ENCODE measurements at places on chromosomes 7 and 10.

- no peak for DNase-seq
These were observed 155.8 kb downstream of the OAT start for GRCh38 chr10:124262971-124263370.

GRCh38 chr7:47304727-47305719 lies 276.9 kb downstream of the TNS3 start:
- no peak for DNase-seq

GRCh38 chr7:33191340-33191739 lies 62.0 kb downstream of the BBS9 start:
- DNase-seq = no peak

- no peak for DNase-seq
These were observed 47.0 kb downstream of the SPAM1 start for GRCh38 chr7:123972045-123972444.

DNA sequence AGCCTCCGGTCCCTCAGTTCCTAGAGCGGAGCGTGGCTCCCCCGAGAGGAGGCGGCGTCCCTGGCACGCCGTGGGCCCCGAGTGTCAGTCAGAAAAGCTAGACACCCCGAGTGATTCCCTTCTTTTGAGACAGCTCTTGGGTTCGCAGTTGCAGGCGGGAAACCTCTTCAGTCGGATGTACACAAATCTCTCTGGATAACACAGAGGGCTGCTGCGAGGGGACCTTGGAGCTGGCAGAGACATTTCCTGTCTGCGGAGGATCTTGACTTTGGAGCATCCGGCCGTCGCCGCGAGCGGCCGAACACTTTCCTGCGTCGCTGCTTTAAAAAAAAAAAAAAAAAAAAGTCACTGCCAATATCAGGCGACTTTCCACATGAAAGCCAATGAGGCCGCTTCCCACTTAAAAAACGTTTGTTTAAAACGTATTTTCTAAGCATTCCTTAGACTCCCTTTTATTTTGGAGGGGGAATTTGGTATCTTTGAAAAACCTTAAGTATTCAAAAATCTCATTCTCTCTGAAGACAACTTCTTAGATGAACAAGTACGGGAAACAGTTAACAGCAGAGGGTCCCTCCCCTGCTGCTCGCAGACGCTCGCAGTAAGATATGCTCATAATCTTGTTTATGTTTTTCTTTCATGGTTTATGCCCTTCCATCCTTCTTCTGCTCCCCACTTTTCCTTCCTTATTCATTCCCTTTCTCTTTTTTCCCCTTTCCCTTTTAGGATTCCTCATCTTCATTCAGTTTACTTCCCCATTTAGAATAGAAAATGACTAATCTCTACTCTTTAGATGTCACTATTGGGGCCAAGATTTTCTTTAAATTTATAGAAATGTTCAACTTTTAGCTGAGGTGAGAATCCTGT lies 10.0 kb downstream of the HHEX start:
- DNase-seq = no peak

DNA sequence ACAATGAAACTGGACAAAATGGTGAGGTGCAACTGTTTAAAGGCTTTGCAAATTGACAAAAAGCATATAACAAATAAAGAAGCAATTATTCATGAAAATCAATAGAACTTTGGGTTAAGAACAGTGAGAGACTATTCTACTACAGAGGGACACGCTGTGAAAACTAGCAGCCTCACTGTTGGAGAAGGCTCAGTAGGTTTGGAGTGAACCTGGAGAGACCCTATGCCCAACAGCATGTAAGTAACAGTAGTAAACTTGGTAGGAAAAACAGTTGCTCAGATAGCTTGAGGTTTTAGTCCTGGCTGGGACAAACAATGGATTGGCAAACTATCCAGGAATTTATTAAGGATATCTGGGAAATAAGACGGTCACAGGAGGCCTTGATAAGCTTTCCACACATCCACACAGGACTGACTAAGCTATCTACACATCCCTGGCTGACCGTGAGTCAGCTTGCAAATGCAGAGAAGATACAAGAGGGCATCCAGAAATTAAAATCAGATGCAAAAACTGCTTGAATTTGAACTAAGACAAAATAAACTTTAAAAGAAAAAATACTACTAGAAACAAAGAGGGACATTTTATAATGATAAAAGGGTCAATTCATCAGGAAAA lies 15.9 kb downstream of the FAM149B1 start:
- DNase-seq = peak; percentile 95

DNA sequence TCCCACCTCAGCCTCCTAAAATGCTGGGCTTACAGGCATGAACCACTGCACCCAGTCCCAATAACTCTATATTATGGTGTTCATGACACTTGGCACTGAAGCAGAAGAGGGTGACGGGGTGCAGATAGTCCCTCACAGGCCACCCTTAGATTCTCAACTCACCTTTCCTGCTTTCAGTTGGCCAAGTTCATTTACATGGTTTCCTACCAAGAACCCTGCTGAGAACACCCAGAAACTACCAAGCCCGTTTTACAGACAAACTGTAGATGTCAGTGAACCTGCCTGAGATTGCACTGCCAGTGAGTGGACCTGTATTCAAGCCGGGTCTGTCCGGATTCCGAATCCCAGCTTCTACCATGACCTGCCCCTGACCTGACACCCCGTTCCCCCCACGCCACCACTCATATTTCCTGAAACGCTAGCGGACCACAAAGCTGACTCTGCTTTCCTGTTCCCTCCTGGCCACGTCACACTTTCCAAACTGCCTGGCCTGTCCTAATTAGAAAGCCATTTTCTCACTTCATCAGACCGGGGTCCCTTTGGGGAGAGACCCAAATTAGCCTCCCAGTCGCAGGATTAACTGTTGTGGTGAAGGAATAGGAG lies 17.3 kb downstream of the GRID2IP start:
- DNase-seq = no peak

DNA sequence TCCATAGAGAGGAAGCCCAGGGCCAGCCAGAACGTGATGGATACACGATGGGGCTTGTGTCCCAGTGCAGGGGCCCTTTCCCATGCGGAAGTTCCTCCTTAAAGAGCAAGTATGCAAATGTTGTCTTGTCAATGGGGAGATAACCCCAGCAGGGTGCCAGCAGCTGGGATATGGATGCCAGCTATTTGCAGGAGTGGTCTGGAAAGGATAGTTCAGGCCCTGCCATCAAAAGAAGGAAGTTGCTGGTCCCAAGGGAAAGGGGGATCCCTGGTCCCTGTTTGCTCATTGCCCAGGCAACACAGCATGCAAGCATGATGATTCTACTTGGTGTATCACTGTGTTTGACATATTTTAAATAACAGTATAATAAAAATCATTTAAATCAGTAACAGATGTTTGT lies 73.1 kb upstream of the HECW1 start:
- DNase-seq = no peak

DNA sequence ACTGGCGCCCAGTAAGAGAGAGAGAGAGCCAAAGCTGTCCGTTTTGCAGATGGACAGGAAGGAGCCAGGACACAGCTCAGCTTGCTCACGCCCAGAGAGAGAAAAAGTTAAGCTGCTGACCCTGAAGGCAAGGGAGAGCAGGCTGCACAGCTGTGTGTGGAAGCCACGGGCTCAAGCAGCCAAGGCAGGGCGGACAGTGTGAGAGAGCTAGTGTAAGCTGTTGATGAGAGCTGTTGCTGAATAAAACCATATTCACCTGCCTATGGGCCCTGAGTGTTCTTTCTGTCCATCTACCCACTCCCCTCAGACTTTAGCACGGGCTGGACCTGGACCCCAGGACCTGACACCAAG lies 5.4 kb downstream of the INMT start:
- DNase-seq = no peak

DNA sequence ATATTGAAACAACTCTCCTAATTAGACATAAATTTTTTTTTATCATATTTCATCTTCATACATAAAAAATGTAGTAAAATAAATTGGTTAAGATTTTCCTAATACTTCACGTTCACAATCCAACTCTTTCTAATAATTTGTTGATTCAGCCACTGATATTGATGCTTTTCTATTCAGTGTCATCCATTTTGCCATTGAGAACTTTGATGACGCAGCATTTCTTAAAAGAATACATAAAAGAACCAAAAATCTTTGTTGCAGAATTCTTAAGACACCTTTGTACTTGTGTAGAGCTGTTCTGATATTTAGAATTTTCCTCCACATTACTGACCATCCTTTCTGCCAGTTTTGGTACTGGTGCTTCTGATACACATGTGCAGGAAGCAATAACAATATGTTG lies 52.6 kb downstream of the LOXL4 start:
- no peak for DNase-seq

DNA sequence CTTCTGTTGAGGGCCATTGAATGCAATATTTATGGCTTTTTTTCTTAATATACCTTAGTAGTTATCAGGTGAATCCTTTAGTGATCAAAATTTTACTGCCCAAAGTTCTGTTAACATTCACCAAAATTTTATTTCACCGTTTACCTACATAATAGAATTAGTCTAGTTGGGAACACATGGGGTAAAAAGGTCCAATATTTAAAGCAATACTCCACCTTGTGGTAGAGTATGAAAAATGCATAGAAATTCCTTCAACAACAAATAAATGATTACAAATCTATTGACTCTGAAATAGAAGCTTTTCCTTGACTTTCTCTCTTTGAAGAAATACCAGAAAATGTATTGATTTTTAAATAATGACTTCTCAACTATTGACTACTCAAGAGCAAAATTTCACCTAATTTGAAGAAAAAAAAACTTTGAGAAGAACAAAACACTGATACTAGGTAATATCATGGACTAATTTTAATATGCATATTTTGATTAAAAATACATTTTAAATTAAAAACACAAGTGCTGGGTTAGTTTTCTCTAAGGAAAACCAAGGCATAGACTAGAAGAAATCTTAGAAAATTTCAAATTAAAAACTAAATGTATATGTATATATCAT lies 43.3 kb downstream of the POLR1F start:
- peak; percentile 52 for DNase-seq

DNA sequence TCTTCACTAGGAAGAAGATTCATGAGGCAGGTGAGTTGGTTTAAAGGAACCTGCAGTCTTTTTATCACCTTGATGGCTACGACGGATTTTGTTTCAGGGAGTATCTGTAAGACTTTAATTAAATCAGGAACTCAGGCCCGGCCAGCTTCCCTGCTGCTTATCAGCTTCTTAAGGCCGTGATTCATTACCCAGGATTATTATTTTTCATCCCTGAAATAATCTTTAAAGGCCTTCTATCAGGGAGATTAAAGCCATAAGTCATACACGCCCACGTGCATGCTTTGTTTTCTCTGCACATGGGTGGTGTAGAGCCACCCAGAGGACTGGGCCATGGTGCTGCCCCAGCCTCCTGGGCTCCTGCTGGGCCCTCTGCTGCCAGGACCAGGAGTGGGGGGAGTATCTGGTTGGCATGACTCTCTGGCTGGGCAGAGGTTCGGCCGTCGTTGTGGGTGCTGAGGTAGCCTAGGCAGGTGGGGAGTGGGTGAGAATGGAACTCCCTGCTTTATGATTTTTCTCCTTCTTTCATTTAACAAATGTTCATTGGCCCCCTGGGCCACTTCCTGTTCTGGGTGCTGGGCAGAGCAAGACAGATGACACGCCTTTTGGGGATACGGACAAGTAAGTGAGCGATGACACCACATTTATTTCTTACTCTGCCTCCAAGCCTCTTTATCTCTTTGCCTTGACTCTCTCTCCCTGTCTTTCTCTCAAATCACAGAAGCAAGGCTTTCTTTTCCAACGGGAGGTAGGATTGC lies 39.0 kb upstream of the PCBD1 start:
- DNase-seq = peak; percentile 89

DNA sequence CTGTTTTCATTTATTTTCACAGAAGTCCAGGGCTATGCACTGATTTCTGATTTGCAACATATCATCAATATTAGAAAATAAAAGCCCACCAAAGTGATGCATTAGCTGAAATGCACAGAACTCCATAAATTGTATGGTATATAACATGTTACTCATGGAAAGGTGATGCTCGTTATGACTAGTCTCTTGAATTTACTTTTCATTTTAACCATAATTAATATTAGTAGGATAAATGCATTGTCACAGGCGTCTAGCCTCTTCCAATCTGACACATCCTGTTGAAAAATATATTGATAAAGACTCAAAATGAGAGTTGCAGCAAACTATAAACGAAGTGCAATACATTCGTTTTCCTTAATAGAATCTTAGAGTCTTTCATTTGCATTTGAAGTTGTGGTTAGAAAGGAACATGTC lies 92.4 kb downstream of the CPED1 start:
- no peak for DNase-seq

- DNase-seq = peak; percentile 93
These were observed 76.4 kb downstream of the MAGI2 start for GRCh38 chr7:79377097-79377496.

DNA sequence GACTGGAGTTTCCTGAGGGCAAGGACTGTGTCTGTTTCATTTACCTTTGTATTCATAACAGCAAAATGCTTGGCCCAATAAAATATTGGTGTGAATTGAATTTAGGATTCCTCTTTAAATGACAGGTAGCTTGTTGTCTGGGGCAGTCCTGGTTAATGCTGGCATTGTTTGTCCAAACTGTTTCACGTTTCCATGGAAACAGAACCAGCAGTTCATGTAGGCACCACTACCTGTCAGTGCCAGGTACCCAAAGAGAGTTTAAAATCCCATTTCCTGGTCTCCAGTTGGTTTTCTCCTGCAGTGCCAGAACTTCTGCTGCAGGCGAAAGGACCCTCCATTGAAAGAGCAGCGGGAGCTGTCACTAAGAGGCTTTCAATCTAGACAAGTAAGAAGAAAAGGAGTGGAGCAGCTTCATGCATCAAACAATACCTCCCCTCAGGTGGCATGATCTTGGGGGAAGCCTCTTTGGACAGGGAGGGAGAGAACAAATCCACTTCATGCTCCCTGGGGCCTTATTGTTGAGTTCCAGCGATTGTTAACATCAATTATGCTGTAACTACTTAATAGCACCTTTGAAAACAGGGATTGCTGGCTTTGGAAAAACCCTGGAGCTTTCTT lies 109.6 kb downstream of the KIF20B start:
- DNase-seq = no peak

DNA sequence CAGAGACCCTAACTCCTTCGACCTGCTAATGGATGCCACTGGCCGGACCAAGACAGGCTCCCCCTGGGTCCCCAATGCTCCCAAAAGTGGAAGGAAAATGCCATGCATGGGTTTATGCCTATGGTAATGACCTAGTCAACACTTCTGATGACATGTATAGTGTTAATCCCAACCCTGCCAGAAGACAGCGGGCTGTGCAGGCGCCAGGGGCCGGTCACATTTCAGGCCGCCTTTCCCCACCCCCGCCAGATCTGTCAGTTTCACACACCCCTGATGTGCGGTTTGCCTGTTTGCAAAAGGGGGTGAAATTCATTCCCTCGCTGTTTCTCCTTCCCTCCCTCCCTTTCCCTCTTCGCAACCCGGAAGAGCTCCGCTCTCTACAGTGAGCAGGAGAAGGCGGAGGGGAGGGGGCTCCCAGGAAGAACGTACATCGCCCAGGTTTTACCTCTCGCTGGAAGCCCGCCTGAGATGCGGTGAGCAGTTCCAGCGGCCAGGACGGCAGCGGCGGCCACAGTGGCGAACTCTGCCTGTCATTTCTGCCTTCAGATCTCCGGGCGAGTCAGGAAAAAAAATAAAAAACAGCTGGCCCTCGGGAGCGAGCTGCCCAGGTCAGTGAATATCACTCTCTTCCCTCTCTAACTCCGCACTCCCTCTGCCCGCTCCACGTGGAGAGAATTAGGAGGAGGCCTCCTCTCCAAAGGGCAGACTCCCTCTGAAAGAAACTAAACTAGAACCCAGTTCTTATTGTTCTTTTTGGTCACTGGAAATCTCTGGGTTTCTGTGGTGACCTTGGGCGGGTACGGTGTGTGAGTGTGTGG lies 9.4 kb upstream of the GATA3 start:
- no peak for DNase-seq

GRCh38 chr7:1238450-1238882 lies 5.8 kb downstream of the UNCX start:
- DNase-seq = no peak

GRCh38 chr7:125370502-125370901 lies 440.9 kb upstream of the POT1 start:
- DNase-seq = no peak
